Effector CD4-positive, alpha-beta T cell (primary cell): ENCODE measurements at places on chromosomes 2 and 18.

DNA sequence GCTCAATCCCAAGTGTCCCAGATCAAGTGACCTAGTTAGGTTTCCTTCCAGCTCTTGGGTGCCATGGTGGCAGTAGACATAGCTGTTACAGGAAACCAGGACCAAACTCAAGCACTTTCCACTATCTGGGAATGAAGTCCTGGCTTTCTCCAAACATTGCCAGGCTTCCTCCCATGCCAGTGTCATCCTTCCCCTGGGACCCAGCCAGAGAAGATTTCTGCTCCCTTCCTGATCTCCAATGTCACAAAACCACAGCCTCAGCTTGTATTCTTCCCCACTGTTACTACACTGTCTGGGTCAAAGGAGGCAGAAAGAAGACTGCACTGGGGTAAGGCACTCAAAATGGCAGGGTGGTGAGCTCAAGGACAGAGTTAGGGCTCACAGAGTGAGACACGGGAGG lies 347.1 kb downstream of the TNS1 start:
- DNase-seq: no peak

DNA sequence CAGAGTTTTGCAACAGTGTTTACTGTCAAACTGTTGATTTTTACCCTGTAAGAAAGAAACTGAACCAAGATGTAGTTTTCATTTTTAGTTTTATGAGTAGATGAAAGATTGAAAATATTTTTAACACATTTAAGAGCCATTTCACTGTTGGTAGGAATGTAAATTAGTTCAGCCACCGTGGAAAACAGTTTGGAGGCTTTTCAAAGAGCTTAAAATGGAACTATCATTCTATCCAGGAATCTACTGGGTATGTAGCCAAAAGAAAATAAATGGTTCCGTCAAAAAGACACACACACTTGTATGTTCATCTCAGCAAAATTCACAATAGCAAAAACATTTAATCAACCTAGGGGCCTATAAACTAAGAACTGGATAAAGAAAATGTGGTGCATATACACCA lies 729.8 kb upstream of the CDH7 start:
- DNase-seq: no peak

- DNase-seq: no peak
These were observed at the start of gene FIGLA for GRCh38 chr2:70790136-70790828. TSS of gene FIGLA (minus strand) at chr2:70790643. CDS start at chr2:70790638, 5 bp downstream.

DNA sequence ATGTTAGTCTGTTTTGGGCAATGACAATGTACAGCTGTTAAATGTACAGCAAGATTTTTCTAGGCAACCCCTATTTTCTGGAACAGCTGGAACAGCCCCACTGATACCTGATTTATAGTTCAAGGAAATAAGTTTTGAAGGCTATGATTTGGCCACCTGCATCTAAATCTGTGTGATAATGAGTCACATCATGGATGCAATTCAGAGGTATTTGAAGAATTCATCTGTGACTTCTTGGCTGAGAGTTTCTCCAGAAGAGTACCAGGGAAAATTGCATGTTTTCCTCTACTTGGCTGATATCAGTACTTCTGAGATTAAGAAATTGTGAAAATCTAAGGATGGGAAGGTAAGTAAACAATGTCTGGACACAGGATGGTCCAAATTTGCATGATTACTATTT lies 40.7 kb upstream of the NT5C1B start:
- DNase-seq: no peak

GRCh38 chr2:78989051-78989450 lies 36.5 kb upstream of the REG3G start:
- DNase-seq: no peak

DNA sequence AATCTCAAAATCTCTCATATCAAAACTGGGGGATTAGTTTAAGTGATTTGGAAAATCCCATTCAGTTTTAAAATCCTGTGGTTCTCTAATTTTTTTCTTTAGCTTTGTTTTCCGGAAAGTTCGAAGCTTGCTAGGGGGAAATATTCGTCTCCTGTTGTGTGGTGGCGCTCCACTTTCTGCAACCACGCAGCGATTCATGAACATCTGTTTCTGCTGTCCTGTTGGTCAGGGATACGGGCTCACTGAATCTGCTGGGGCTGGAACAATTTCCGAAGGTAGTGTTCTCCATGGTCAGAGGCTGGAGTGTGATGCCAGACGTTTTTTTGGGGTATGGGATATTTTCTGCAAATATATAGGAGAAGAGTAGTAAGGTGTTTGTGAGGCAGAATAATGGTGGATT lies 66.1 kb downstream of the ACSL3 start:
- DNase-seq: no peak

DNA sequence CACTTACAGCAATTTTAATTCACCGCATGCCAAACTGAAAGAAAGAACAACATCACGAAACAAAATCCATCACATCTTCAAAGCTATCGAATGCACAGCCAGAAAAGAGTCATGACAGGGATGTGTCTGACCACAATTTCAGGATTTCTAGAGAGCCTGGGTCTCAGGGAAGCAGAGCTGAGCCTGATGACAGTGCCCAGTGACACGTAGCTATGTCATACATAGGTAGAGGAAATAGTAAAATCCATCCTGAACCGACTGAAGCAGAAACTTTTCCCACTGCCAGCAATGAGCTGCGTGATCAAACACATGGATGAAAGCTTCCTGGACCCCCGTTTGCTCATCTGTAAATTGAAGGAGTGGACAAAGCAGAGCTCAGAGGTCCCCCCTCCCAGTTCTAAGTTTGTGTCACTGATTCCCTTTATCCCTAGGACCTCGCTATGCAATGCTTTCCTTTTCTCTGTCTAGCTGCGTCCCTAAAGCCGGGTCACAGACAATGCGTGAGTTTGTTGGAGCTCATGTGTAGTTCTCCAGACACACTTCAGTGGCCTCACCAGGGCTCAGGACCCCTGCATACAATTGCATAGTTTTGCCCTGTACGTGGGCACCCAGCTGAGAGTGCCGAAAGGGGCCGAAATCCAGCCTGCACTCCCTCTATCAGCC lies 37.6 kb downstream of the CCBE1 start:
- DNase-seq: no peak

DNA sequence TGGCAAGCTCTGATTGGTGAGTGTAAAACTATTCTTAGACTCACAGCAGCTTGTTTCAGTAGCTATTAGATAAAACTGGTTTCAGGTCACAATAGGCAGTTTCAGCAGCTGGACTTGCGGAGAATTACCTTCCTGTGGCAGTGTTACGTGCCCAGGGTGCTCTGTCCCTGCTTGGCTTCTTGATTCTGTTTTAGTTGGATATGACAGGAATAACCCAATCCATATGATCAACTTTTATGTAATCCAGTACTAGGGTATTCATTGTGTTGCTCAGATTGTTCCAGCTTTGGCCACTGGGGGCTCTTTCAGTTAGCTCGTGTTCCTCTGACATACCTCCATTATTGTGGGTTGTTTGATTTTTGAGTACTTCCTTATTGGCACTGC lies 43.1 kb downstream of the INPP4A start:
- DNase-seq: peak; percentile 34

GRCh38 chr18:7021994-7022840 lies 95.4 kb downstream of the LAMA1 start:
- no peak for DNase-seq

GRCh38 chr2:27495840-27496356 lies 741 bp upstream of the GCKR start:
- DNase-seq: no peak

- no peak for DNase-seq
These were observed 721 bp upstream of the MIB1 start for GRCh38 chr18:21739604-21740537.
